Hindlimb muscle (tissue), 1 donor: ENCODE measurements at places on chromosomes 5 and 9. TPM values are rescaled to one million over a fixed set of nuclear protein-coding genes. Genes with fewer than 3 reads are reported as not detected.

TAS2R1 gene
- not detected for polyA plus RNA-seq

NOL8 gene
- polyA plus RNA-seq = 26.7 TPM

TAF1L gene
- polyA plus RNA-seq = 0.05 TPM

FOXI1 gene
- not detected for polyA plus RNA-seq

OR1J4 gene
- not detected for polyA plus RNA-seq

NUTM2G gene
- polyA plus RNA-seq = 1.6 TPM

ZNF354C gene
- 6.7 TPM for polyA plus RNA-seq

SV2C gene
- not detected for polyA plus RNA-seq

FCN2 gene
- polyA plus RNA-seq = not detected

DNA sequence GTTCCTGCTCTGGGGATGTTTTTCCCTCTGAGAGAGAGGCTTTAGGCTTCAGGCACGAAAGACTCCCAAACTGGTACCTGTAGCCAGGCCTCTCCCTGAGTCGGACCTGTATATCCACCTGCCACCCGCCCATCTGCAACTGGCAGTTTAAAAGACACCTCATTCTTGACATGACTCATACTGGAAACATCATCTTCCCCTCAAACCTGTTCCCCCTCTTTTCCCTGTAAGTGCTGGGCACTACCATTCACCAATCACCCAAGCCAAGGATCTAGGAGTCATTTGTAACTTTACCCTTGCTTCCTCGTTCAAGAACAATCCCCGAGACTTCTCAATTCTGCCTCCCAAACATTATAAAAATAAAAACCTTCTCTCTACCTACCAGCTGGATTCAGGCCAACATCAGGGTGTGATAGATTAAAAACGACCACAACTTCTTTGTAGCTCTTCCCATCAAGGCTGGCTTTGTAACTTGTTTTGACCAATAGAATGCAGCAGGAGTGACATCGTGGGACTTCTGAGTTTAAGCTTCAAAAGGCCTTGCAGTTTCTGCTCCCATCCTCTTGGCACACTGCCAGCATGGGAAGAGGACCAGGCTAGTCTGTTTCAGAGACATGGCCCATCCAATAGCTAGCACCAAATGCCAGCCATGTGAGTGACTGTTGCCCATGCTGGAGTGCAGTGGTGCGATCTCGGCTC lies 1.8 kb upstream of the WDR31 start:
- DNase-seq = no peak

DNA sequence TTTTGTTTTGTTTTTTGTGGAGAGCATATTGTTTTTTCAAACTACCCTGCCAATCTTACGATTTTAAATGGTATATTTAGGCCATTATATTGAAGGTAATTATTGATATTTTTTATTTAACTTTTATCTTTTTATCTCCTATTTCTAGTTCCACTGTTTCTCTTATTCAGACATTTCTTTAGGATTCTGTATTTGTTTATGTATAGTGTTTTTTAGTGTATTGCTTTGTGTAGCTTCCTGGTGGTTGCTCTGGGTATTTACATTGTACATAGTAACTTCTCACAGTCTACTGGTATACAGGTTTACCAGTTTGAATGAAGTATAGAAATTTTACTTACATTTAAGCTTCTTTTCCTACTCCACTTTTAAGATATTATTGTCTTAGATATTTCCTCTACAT lies 63.2 kb downstream of the ERCC6L2 start:
- DNase-seq = no peak

GRCh38 chr9:6036391-6036790 lies 21.0 kb upstream of the RANBP6 start:
- DNase-seq = no peak

DNA sequence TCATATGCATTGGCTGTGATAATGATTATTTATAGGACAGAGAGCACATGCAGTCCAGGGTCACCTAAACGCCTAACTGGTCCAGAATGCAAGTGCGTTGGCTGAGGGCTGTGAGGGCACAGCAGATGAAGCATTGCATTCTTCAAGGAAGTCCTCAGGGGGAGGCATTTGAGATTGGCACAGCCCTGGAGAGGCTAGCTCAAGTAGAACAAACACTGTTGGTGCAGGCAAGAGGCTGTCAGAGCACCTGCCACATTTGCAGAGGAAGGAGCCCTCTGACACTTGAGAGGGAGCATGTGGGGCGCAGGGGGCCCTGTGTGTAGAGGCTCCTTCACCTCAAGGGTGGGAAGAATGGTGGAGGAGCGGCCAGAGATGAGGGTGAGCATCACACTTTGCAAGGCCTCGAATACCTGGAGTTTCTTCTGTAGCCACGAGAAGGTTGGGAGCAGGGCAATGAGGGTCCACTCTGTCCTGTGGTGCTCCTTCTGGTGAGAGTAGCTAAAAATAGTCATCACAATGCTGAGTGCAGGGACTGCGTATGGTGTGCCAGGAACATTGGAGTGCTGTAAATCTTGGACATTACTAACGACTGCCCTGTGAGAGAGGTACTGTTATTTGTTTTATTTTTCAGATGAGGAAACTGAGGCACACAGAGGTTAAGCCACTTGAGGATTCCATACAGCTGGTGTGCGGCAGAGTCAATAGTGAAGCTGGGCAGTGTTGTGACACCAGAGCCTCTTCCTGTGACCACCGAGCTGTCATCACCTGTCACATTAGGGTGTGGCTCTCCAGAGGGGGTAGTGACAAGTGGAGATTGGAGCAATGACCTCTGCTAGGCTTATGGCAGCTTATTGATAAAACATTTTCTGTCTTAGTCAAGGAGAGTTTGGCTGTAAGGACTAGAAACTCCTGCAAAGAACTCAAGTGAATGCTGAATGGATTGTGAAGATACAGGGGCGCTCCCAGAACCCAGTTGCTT lies 100.2 kb downstream of the PIP5K1B start:
- DNase-seq = no peak

DNA sequence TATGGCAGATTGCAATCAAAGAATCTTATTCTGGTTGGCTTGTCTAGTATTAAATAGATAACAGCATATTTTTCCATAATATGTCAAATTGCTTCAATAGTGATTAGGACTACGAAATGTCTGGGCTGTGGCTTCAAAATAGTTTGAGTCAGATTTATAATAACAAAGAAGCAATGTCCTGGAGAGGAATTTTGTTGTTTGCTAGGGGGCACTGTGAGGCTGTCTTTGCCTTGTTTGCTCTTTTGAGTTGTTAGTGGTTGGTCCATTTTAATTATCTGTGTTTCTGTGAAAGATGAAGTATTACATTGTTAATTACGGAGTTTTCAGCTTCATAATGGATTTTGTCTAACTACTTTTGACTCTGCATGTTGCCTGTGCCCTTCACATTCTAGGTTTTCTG lies 713.6 kb downstream of the TLE4 start:
- DNase-seq = no peak

GRCh38 chr9:98094316-98094715 lies 24.7 kb downstream of the TRIM14 start:
- DNase-seq = no peak

GRCh38 chr5:132260714-132261551 lies 3.4 kb downstream of the PDLIM4 start:
- no peak for DNase-seq

- DNase-seq = no peak
These were observed 167.0 kb downstream of the FGF18 start for GRCh38 chr5:171586436-171586835.

DNA sequence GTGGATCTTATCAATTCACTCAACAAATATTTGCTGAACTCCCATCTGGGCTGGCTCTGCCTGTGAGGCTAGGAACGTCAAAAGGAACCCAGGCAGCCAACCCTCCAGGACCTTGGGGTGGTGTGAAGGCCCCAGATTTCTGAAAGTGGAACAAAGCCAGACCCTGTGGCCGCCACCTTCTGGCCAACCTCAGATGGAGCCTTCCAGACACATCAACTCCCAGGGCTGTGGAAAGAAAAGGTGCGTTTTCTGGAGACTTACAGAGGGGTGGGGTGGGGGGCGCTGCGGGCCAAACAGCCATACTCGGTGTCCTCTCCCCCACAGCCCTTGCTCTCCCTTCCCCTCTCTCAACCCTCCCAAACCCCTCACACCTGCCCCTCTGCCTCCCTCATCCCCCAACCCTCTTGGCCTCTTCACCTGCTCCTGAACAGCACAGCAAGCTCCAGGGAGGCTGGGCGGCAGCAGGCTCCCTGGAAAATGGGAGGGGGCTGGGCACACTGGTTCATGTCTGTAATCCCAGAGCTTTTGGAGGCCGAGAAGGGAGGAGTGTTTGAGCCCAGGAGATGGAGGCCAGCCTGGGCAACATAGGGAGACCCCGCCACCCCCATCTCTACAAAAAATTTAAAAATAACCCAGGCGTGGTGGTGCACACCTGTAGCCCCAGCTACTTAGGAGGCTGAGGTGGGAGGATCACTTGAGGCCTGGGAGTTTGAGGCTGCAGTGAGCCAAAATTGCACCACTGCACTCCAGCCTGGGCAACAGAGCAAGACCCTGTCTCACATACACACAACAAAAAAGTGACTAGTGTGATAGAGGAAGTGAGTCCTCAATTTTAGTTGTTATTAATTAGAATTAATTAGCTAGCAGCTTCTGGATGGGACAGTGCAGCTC lies 45.0 kb upstream of the PRRC2B start:
- DNase-seq = no peak

DNA sequence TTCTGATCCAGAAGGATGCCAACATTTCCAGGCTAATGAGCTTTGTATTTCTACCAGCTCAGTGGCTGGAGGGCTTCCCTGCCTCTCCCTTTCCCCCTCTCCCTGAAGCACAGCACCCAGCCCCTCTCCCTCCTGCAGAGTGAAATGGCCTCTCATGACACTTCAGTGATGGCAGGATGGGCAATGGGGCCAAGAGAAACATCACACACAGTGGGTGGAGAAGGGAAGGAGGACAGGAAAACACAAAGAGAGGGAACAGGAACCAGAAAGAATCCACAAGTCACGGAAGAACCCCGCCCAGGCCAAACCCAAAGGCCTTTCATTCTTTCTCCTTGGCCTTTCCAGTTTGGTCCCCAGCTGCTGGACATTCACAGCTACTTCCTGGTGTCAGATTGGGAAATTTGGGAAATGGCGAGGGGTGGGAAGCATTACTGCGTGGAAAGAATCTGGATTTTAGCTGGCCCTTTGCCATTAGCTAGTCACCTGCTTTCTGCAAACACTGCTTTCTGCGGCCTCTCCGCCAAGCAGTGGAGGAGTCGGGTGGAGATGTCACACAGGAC lies 82.6 kb downstream of the GLDC start:
- DNase-seq = no peak

DNA sequence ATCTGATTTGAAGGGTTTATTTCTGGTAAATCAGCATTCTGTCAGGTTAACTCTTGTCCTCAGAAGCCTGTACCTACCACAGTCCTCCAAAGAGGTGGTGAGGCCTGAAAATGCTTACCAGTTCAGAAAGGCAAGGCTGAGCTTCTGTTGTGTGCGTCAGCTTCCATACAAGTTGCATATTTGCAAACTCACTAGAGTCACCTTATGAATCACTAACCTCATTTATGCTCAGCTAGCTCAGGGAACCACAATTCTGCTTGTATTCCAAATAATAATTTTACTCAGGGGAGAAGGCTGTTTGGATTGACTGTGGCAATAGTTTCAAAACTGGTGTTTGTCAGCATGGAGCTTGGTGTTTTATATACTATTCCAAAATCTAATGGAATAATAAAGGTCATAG lies 355.1 kb upstream of the RFX3 start:
- DNase-seq = no peak

- DNase-seq = no peak
These were observed 4.4 kb upstream of the SLC25A51 start for GRCh38 chr9:37908283-37908682.

DNA sequence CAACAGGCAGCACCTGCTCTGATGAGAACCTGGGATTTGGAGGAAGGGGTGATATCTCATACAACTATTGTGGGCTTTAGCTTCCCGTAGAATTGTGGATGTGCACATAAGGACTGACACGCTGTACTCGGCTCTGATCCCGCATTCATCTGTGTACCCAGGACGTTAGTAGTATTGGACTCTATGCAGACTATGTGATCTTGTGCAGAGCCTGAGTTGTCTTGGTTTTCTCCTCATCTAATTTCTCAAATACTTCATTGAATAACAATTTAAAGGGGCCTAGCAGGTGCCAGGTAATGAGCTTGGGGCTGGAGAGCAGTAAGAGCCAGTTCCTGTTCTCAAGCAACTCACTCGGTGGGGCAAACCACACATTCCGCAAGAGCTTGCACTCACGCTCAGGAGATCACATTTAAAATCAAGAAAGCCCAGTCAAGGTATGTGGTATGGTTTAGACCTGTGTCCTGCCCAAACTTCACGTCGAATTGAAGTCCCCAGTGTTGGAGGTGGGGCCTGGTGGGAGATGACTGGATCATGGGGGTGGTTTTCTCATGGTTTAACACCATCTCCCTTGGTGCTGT lies 14.8 kb downstream of the C5orf15 start:
- DNase-seq = no peak

DNA sequence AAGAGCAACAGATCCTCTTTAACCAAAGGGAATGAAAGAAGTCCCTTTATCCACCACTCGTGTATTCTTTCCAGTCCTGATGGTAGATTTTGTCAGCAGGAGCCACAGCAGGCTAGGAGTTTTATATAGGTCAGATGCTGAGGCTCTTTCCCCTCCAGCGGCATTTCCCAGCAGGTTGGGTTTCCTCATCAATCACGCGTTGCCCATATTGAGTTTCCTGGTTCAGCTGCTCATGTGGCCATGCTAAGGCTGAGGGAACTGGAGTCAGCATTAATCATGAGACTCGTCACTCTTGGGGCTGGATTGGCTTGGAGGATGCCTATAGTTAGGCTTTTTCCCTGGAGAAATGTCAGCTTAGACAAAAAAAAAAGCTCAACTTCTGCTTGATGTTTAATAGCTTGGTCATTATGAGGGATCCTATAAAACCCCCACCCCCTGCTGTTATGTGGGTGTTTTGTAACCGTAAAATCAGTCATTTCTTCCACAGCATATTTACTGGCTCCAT lies 193.4 kb upstream of the GAS1 start:
- DNase-seq = no peak

GRCh38 chr9:97938081-97938644 lies at the start of gene HEMGN:
Gene HEMGN (minus strand): TSS chr9:97938172. CDS start chr9:97938136, 36 bp downstream.
- no peak for DNase-seq

GRCh38 chr9:108727580-108728111 lies 128.1 kb downstream of the ACTL7B start:
- DNase-seq = no peak

DNA sequence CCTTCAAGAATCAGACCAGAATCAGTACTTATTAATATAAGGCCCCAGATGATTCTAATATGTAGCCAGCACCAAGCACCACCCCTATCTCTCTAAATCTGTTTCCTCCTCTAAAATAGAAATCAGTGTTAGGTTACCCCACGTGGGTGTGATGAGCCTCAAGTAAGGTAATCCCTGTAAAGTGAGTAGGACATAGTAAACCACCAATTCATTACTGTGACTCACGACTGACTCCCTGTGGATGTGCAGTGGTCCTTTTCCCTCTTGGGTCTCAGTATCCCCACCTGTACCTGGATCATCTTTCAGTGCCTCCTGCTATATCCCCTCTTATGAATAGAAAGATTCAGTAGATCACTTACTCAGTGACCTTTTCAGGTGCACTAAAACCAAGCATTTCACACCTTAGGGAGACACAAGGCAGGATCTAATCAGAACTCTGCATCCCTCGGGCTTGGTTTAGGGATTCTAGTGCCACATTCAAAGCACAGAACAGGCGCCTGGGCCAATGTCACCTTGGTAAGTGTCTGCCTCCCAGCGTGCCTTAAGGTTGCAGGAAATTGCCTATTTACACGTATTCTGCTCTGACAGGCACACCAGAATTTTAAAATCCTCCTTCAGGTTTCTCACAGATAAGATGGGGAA lies 12.2 kb upstream of the ALDH1B1 start:
- DNase-seq = no peak
